ENCODE measurements at places on chromosomes 7 and 10.

- no peak for DNase-seq
Observed at GRCh38 chr7:158285383-158285770, 302.2 kb downstream of the PTPRN2 start.

DNA sequence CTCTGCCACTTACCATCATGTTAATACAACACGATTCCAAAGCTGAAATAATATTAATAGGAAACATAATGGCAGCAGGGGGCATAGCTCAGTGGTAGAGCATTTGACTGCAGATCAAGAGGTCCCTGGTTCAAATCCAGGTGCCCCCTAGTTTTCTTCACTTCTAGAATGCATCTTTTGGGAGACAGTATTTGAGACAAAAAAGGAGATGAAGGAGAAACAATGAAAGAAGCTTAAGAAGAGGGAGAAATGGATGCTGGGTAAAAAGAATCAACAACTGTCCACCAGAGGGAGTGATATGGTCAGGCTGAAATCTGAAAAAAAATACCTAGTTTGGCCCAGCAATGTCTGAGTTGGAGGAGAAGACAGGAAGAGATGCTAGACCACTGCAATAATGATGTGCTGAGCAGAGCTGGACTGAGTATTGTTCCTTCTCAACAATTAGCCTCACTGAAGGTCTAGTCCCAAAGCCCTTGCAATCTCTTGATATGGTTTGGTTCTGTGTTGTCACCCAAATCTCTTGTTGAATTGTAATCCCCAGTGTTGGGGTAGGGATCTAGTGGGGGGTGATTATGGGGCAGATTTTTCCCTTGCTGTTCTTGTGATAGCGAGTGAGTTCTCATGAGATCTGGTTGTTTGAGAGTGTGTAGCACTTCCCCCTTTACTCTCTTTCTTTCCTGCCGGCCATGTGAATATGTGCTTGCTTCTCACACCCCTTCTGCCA is 48.3 kb downstream of the ZNF783 start:
- peak; percentile 86 for DNase-seq

GRCh38 chr7:80387634-80388193 is 124.2 kb downstream of the GNAT3 start:
- DNase-seq = no peak

DNA sequence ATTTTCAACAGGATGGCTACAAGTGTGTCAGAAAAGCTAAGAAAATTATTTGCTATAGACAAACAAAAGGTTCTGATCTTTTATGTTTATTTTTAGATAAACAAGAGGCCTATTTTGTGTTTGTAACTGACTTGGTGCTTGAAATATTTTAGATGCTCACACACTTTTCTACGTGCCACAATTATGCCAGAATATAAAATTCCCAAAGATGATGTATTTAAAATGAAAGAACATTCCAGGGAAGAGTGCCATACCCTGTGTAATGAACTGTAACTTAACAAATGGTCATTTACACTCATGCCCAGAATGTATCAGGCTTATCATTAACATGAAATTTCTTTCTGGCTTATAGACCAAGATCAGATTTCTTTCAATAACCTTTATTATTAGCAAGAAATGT is 144.9 kb upstream of the MTPN start:
- DNase-seq = no peak

GRCh38 chr7:28151965-28152364 is 28.6 kb downstream of the JAZF1 start:
- DNase-seq = peak; percentile 79

DNA sequence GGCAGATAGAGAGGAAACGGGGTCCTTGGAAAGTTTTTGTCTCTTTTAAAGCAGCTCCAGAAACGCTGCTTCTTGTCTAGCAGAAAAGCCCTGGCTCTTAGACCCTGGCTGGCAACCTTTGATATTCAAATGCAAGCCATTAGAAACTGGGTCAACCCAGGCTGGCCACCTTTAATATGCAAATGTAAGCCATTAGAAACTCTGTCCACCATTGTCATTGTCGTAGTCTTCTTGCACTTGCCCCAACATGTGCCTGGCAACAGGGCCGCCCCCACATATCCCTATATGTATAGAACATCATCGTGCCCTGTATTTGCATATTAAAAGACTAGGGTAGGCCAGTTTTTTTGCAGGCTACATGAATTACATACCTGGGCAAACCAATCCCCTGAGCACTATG is 621.3 kb upstream of the DPP6 start:
- no peak for DNase-seq

GRCh38 chr10:78931321-78932053 is 137.3 kb upstream of the ZMIZ1 start:
- no peak for DNase-seq

DNA sequence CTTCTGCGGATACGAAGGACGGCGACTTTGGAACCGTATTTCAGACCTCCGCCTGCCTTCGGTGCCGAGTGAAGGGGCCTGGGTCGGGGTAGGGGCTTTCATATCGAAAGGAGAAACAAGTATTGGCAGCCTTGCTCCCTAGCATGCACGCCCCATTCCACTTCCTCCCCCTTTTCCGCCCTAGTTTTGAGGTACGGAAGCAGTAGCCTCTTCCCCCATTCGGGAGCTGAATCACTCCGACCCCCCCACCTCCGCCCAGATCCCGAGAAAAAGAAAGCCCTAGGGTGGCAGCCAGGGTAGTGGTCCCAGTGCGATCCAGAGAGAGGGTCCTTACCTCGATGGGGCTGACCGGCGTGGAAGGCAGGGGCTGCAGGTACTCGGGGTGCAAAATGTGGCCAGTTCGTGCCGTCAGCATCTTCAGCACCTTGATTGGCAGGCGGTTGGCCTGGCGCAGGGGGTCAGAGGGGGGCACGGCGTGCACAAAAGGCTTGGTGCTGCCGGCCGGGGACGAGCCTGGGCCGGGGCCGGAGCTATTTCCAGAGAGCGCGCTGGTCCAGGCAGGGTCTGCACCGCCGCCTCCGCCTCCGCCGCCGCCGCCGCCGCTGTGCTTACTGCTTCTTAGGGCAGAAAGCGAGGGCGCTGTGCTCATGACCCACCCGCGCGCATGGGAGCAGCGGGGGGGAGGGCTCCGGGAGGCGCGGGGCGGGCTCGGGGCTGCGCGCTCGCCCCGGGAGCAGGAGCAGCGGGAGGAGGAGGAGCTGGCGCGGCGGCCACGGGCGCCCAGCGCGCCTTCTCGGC is 594 bp downstream of the ZNF503 start:
- peak; percentile 71 for DNase-seq

DNA sequence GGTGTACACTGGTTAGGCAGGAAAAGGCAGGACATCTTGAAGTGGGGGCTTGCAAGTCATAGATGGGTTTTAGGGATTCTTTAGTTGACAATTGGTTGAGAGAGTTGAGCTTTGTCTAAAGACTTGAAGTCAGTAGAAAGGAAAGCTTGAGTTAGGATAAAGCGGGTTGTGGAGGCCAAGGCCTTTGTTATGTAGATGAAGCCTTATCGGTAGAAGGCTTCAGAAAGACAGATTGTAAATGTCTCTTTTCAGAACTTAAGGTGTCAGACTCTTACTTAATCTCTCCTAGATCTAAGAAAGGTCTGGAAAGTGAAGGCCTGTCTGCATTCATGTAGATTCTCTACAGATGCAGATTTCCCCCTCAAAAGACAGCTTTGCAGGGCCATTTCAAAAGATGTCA is 177.4 kb downstream of the HECW1 start:
- no peak for DNase-seq

GRCh38 chr7:63040336-63040735 is 958.3 kb upstream of the ZNF722 start:
- no peak for DNase-seq

DNA sequence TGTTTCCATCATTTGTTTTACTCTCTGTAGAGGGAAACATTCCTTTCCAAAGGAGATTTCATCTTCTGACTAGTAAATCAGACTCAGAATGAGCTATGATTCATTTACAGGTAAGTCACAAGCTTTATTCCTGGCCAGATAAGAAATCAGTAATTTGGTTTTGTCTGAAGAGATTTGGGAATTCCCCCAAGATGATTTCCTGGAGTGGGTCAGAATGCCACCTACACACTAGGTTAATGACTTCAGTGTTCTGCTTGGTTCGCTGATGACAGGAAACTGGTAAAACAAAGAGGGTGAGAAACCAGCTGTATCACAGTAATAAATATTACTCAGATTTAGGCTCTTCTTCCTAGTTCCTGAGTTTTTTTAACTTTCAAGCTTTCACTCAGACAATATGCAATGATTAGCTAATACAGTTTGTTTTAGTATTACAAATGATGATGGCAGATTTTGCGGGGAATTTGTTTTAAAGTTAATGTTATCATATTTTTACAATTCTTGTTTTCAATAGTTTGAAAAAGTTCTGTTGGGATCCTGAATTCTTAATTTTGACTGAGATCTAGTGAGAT is 8.3 kb upstream of the ASZ1 start:
- DNase-seq = no peak

DNA sequence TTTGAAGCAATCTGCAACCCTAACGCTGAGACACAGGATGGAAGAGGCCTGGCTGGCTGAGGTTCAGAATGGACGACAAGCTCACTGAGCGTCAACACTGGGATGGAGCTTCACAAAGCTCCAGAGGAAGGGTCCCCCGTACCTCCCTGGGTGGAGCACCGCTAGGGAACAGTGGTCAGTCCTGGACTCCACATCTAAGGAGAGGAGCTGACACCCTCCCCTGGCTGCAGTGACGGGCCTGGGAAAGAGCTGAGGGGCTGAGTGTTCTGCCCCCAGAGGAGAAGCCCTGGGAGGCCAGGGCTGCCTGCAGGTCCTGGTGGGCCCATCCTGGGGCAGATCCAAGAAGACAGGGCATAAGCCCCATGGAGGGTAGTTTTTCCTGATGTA is 146.2 kb downstream of the ARHGAP22 start:
- DNase-seq = no peak

- peak; percentile 34 for DNase-seq
Observed at GRCh38 chr10:10326116-10326515, 691.6 kb upstream of the CELF2 start.

- DNase-seq = no peak
Observed at GRCh38 chr10:7601023-7601656, 65.6 kb downstream of the ITIH5 start.

GRCh38 chr10:127267442-127267841 is 71.1 kb upstream of the INSYN2A start:
- no peak for DNase-seq

DNA sequence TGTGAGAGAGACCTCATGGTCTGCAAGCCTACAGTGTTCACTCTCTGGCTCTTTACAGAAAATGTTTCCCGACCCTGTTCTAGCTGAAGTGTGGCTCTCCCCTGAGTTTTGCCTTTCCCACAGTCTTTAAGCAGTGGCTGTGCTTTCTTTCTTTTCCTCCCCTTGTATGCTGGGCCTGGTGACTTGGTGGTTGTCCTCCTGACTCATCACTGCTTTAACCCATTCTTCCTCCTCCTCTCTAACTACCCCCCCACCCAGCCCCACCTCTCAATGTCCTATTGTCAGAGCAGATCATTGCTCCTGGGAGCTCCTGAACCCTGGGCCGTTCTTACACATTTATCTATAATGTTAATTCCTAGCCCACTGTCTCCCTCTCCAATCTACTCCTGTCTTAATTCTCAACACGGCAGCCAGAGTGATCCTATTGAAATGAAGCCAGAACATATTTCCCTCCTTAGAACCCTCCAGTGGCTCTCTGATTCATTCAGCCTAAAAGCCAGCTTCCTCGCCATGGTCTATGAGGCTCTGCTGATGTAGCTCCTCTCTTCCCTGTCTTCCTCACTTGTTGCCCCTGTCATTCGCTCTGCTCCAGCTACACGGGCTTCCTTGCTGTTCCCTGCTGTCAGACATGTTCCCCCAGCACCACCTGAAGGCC is 55.0 kb downstream of the DENND11 start:
- DNase-seq = peak; percentile 4

DNA sequence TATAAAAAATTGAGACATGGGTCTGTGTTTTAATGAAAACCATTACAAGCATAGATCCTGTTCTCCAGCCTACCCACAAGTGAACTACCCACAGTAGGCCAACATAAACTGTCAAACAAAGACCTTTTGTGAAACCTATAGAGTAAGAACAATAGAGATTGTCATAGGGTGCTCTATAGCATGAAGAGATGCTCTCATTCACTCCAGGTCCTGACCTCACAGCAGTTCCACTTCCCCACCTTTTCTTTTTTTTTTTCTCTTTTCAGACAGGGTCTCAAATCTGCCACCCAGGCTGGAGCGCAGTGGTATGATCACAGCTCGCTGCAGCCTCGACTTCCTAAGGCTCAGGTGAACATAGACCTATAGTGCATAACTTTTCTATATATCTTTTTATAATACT is 72.3 kb downstream of the CPEB3 start:
- DNase-seq = no peak

DNA sequence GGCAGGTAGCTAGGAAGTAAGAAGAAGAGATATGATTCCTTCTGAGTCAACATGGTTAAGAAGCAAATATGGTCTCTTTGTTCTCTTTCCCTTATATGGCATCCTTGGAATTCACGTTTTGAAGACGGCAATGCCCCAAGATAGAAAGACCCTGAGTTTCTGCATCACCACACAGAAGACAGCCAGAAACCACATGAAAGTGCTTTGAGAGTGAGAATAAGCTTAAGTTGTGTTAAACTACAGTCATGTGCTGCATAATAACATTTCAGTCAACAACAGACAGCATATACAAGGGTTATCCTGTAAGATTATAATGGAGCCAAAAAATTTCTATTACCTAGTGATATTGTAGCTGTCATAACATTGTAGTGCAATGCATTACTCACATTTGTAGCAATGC is 89.9 kb upstream of the STEAP1 start:
- DNase-seq = no peak

GRCh38 chr10:89648074-89648473 is 3.0 kb upstream of the PANK1 start:
- DNase-seq = no peak

- DNase-seq = no peak
Observed at GRCh38 chr7:127486654-127487053, 94.1 kb upstream of the ZNF800 start.

- no peak for DNase-seq
Observed at GRCh38 chr10:75429159-75429827, 2.1 kb upstream of the LRMDA start.

DNA sequence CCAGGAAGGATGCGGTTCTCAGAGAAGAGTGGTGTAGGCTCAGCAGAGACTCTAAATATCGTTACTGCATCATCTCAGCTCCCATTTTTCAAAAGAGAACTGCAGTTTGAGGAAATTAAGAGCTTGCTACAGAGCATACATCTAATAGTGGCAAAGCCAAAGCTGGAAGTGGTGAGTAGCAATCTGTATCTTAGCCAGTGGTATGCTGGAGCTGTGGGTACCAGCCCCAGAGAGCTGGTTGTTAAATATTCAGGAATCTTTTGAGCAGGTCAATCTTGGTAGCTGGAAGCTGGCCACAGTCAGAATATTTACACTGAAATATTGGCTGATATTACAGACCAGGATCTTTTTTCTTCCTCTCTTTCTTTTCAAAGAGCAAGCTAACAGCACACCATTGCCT is 88.4 kb upstream of the STEAP1B start:
- DNase-seq = peak; percentile 41

- no peak for DNase-seq
Observed at GRCh38 chr7:151469281-151469680, 29.3 kb upstream of the CRYGN start.

All from fibroblast of pulmonary artery (primary cell).